Type B pancreatic cell (in vitro differentiated cells): ENCODE measurements at places on chromosomes 3 and 15. TPM values are rescaled to one million over a fixed set of nuclear protein-coding genes. Genes with fewer than 3 reads are reported as not detected.

LTK gene
- total RNA-seq: 0.51 and 0.55 TPM in 2 replicates

SI gene
- 4.7 and 8.4 TPM in 2 replicates for total RNA-seq

HRG gene
- not detected in 2 replicates for total RNA-seq

C3orf85 gene
- 2.3 and 6.8 TPM in 2 replicates for total RNA-seq

TJP1 gene
- 89.3 and 111 TPM in 2 replicates for total RNA-seq

STAC gene
- total RNA-seq: 3.5 and 4.9 TPM in 2 replicates

SLC7A14 gene
- total RNA-seq: 3.3 and 13.5 TPM in 2 replicates

EOGT gene
- 4.5 and 8.4 TPM in 2 replicates for total RNA-seq

MYL3 gene
- total RNA-seq: 5.4 and 20.8 TPM in 2 replicates
